Activated CD4-positive, alpha-beta T cell treated with anti-CD3 and anti-CD28 coated beads for 24 hours (primary cell): ENCODE measurements at places on chromosomes 4 and X.
A peak's percentile ranks its signal among the peaks of the same experiment; 100 is the strongest.

DNA sequence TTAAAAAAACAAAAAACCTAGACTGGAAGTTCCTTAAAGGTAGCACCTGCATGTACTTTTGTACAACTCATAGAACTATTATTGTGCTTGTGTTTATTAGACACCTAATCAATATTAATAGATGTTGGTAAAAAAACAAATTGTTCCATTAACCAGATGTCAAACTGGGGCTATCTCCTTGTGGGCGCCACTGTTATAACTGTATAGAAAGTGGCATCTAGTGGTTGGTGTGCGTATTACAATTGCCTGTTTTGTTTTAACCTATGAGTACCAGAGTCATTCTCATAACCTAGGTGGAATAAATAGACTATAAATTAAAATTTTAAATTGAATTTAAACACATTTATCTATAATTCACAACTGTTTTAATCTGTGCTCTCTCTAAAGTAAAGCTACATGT, 97.4 kb downstream of the COL4A5 start:
- DNase-seq, result no peak

DNA sequence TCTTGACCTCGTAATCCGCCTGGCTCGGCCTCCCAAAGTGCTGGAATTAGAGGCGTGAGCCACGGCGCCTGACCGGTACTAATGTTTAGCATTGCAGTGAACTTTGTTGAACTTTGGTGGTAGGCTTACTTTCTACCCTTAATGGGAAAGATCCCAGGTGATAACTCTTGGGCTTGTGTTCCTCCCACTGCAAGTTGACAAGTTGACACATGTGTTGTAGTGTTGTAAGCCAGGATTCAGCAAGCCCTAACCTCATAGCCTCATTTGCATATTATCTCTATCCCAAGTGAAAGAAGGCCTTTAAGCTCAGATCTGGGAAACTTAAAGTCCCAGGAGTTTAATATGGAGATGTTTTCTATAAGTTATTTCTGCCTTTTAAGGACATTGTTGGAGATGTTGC, 80.0 kb upstream of the CLCN4 start:
- DNase-seq, result no peak

DNA sequence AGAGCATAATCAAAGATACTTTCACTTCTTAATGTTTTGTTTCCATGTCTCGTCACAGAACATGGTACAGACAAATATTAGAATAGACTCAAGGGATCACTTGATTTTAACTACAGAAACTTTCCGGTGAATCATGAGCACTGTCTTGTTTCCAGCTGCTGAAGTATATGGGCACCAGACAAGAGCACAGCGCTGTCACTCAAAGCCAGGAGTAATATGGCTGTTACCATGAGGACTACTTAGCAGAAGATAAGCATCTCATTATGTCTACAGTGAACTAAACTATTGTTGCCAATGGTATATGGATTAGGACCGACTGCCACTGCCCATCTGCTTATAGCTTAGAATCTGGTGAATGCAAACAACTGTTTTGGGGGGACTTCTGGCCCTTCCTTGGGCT, 34.3 kb downstream of the MECP2 start:
- no peak for DNase-seq

DNA sequence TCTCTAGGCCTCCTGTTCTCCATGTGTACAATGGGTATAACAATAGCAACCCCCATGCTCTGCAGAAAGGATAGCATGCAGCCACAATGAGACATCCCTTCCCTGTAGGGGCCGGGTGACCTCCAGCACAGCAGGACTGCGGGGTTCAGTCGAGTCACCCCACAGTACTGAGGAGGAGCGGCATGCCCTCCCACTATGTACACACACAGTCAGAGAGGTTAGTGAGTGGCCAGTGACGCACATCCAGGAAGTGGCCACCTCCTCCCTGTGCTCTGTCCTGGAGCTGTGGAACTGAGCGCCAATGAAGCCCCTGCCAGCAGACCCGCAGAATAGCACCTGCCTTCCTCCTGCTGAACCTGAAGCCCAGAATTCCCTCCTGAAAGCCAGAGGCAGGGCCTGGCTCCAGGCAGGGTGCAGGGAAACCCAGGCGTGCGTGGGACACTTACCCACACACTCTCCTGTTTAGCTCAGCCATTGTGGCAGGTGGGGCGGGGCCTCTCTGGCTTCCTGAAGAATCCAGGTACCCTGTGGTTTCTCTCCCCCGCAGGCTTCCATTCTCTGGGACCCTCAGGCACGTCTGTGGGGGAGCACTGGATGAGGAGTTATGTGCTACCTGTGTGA, 50.0 kb downstream of the WFS1 start:
- no peak for DNase-seq

GRCh38 chrX:118730500-118731247, 3.3 kb downstream of the IL13RA1 start:
- no peak for DNase-seq

GRCh38 chrX:47311932-47312774, 58.2 kb upstream of the ZNF157 start:
- DNase-seq, result peak; percentile 11
